ENCODE measurements at places on chromosomes 4 and X.

GRCh38 chrX:104135677-104136076, 21.1 kb downstream of the SLC25A53 start:
- no peak for DNase-seq

GRCh38 chrX:109536439-109537323, at the start of gene NXT2:
NXT2 (plus strand) TSS chrX:109536844; CDS start chrX:109537007, 163 bp downstream.
- DNase-seq = peak; percentile 60

DNA sequence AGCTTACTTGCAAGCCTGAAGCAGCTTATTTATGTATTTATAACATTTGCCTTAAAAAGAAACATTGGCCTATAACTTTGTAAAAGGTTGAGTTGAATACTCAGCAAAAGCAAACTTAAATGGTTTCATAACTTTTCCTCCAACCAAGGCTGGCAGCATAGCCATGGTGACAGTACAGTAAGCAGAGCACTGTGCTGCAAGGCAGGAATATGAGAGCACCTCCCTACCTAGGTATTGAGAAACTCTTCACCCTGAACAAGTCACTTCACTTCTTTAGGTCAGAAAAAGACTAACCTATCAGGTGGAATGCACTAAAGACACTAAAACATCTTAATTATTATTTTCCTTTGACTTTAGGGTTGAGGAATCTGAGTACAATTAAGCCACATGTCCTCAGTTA, 63.9 kb upstream of the GYPA start:
- no peak for DNase-seq

- no peak for DNase-seq
These were observed 310.5 kb upstream of the GIMD1 start for GRCh38 chr4:106679063-106679462.

DNA sequence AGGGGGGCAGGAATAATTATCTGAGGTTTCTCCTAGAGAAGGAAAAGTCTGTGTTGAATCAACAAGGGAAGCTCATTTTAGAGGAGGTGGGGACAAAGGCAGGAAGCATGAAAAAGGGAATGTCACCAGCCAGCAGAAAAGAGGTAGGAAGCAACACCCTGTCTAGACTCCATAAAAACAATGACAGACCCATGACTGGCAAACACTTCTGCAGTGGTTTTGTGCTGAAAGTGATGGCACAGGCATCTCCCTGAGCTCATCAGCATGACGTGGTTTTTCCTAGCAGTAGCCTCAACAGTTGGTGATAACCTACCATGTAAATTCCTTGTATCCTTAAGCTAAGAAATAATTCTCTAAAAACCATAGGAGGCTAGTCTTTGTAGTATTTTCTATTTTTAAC, 110.7 kb upstream of the GALNT7 start:
- DNase-seq = no peak

DNA sequence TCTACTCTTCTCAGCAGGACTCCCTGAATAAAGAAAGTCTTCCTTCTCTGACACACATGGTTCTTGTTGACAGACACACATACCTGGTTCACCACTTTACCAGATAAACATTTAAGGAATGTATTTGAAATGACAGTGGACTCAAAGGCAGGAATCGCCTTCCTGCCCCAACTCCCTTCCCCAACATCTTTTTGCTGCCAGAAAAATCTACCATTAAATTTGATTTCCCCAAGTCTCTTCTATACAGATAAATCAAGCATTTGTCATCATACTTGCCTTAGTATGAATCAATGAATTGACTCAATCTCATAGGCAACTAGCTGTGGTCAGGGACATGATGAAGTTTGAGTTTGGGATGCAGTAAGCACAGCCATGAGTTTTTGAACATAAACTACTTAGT, 23.3 kb upstream of the ANXA5 start:
- no peak for DNase-seq

- peak; percentile 63 for DNase-seq
These were observed 25.0 kb upstream of the BCORL1 start for GRCh38 chrX:129957241-129958082.

DNA sequence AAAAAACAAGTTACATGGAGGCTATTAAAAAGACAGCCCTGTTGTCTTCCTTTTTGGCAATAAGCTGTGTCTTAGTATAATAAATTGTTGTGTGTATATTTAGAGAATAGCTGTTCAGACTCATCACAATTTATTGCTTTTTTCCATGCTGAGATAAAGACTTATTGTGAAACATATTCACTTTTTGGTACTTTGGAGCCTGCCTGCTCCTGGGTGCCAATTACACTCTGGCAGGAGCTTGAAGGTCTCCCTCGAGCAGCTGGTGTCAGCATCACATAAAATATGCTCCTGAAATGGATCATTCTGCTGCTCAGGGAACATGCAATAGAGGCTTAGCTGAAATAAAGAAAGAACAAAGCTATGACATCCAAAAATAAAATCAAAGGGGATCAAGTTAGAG, 211.6 kb upstream of the DKK2 start:
- no peak for DNase-seq

DNA sequence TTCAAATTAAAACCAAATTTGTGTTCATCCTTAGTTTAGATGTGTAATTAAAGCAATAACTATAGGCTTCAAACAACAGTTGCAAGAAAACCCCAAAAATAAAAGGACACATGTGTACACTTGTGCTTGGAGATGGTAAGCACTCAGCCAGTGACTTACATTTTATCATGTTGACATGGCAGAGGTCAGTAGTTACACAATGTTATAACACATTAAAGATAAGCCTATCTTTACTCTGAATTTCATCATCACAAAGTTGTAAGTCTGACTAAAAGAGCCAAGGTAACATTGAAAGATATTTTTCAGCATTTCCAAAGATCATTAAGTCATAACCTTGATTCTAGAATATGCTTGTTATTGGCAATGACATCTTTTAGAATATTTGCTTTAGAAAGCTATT, 98.5 kb upstream of the PNPLA4 start:
- no peak for DNase-seq

GRCh38 chrX:136168929-136169735, 21.8 kb downstream of the FHL1 start:
- no peak for DNase-seq

DNA sequence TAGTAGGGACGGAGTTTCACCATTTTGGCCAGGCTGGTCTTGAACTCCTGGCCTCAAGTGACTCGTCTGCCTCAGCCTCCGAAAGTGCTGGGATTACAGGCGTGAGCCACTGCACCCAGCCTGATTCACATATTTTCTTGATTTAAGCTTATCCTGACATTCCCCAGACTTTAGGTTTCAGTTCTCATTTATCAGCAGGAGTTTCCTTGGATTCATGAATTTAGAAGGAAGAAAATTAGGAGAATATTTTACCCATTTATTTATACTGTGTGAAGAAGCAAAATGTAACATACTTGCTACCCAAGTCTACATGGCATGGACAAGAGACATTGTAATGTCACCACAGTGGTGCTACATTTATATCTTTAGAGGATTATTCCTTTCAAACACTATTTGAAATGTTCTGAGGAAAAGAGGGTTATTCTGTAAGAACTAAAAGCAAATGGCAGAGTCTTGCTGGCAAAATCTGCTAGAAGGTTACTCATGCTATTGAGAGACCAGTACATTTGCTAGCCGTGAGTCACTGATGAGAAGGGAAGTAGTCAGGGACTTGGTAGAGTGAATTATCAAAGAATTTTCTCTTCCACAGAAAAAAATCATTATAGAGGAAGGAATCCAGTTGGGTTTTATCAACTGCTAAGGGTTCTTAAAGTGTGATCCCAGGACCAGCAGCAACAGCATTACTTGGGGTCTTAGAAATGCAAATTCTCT, 26.1 kb upstream of the CFAP299 start:
- no peak for DNase-seq

DNA sequence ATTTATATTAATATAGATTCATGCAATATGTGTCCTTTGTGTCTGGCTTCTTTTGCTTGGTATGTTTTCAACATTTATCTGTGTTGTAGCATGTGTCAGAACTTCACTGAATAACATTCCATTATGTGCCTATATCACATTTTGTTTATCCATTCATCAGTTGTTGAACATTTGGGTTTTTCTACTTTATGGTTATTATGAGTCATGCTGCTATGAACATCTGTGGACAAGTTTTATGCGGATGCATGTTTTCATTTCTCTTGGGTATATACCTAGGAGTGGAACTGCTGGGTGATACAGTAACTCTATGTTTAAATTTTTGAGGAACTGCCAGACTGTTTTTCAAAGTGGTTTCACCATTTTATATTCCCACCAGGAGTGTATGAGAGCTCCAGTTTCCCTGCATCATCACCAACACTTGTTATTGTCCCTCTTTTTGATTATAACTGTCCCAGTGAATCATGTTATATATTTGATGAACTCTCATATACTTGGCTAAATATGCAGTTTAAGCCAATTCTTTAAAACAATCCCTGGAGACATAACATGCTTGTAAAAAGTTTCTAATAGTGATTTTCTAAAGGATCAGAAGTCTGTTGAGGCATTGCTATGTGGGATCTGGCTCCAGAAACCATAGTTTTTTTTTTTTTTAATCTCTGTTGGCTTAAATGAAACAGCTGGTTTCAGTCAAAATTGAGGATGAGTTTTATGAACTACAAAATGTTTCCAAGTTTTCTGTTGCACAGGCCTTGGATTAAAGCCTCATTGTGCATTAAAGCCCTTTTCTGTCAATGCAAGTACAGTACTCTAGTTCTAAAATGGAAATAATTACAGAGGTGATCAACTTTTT, 21.6 kb upstream of the REPS2 start:
- no peak for DNase-seq

DNA sequence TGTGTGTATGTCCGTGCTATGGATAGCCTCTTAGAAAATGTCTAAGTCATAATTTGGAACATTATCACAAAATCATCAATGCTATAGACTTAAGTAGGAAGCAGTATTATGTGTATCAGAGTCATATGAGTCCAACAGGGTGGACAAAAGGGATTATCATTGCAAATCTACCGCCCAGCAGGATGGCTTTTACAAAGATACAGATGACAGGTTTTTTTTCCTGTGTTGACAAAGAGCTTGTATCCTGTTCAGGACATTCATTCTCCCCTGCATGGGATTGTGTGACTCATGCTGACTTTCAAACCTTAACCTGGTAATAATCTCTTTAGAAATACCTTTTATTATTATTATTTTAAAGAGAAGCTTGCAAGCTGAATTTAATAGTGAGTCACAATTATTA, 310.3 kb upstream of the GNPDA2 start:
- peak; percentile 2 for DNase-seq

GRCh38 chr4:188061083-188061482, 48.3 kb downstream of the TRIML2 start:
- no peak for DNase-seq

DNA sequence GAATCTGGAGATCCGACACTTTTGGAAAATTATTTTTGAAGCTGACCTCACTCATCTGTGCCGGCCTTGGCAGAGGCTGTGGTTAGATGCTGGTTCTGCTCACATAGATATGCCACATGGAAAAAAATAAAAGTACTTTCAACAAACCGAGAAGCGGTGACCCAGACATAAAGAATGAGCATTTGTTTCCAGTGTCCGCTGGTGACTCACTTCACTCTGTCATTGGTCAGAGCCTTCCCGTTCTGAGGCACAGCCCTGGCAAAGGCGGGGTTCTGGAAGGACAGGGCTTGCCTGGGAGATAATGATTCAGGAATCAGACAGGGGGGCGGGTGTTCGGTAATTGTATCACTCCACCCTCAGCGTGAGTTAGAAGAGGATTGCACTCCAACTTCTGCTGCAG, 172.4 kb upstream of the MXRA5 start:
- DNase-seq = no peak

DNA sequence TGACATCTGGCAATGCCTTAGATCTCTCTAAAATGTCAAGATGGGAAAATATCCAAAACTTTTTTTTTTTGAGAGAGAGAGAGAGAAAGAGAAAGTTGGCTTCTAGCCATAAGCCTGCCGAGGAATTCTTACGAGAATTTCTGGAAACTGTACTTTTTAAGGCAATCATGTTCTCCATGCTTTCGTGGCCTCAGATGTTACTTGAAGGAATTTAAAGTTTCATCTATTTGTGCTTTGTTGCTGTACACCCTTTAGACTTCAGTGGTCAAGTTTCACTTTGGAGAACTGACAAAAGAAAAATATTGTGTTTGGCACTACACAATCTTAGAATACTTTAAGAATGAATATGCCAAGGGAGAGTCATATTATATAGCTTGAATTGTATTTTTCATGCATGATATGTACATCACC, 53.9 kb downstream of the FAT4 start:
- DNase-seq = no peak

DNA sequence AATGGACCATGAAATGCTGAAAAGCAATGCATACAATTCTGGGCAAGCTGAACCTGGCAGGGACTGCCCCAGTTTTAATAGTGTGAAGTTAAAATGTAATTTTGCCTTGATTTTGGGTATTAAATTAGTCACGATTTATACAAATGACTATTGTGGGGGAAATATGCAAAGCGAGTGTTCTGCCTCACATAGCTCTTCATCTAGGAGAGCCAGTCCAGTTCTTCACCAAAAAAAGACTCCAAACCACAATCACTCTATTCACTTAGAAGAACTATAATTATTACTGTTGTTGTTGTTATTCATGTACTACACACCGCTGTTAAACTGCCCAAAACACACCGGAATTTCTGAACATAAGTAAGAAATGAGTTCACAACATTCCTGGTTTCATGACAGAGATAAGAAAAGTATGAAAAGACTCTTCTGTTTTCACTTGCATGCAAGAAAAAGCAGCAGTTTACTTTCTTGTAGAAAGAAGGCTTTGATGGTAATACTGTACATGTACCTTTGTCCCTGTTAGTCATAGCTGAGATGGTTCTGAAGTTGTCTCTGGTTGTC, 101.9 kb downstream of the QRFPR start:
- DNase-seq = no peak

GRCh38 chrX:121109986-121110385, 62.6 kb downstream of the GLUD2 start:
- DNase-seq = no peak

All from SHP77 (cell line).